Foreskin keratinocyte (primary cell): ENCODE measurements at places on chromosomes 2 and 18. TPM values are rescaled to one million over a fixed set of nuclear protein-coding genes. Genes with fewer than 3 reads are reported as not detected.
A peak's percentile ranks its signal among the peaks of the same experiment; 100 is the strongest.

- peak; percentile 80 for DNase-seq
Measured at GRCh38 chr2:9310377-9310776, 103.8 kb downstream of the ASAP2 start.

Gene FBXO15
- total RNA-seq: 0.51 and 0.56 TPM in 2 replicates

DNA sequence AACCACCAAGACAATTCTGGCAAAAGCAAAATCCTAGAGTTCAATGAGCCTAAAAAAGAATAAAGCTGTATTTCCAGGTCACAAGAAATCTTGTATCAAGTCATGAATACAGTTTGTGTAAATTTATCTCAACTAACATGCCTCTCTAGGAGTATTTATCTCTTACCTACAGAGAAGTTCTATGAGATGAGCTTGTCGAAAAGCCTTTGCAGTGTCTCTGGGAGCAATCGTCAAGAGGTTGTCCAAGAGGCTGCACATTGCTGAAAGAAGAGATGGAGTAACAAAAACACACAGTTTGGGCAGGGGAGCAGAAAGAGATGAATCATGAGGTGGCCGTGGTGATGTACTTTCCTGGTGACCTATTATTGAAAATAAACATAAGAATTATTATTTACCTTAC, 112.0 kb upstream of the CD226 start:
- no peak for DNase-seq

GRCh38 chr18:63091671-63092364, 227.8 kb downstream of the BCL2 start:
- no peak for DNase-seq

Gene BOLL
- not detected in 2 replicates for total RNA-seq

DNA sequence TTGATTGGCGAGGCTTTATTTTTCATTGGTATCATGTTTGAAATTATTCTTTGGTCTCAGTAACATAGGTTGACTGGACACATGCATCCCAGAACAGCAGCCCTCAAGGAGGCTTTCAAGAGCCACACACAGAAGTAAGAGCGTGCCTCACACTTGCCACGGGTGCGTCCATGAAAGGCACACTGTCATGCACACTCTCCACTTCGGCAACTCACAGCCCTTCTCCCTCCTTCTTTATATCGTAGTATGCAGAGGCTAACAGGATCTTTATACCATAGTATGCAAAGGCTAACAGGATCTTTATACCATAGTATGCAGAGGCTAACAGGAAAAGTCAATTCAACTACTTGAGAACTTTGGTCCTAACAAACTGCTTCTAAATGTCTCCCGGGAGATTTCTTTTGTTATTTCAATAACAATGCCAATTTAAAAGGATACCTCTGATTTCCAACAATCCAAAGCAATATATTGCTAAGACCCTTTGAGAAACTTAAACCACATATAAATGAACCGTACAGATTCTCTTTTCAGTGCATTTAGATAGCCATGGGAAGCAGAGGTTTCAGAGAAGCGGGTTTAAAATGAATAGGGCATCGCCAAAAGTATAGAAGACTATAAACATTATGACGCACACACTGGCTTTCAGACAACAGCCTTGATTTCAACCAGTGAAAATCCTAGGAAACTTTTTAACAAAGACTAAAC, 26.5 kb upstream of the ZNF516 start:
- no peak for DNase-seq

Gene ADCYAP1
- total RNA-seq: not detected in 2 replicates

DNA sequence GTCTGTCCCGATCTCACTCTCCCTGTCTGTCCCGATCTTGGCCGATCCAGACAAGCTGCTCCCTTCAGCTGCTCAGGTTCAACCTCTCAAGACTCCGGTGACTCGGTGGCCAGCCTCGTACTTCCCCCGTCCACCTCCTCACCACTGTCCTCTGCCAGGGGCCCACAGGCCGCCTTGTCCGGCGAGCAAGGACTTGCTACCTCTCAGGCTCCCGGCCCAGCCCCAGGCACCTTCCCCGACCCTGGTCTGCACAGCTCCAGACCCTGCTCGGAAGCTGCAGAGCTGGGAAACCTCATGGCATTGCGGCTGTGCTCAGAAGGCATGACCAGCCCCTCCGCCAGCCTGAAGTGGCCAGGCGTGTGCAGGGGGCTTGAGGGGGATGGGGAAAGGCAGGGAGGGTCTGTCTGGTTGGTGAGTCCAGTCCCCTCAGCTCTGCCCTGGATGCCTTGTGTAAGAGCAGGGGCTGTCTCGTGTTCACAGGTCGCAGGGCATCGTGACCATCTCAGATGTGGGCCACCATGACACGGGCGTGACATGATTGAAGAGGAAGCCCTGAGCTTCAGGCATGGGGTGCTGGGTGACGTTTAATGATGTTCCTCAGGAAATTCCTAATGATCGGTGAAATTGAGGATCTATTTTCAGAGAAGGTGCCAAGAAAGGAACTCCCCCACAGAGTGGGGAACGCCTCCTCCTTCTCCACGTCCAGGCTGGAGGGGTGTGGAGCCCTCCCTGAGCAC, 121.2 kb upstream of the CTDP1 start:
- no peak for DNase-seq

DNA sequence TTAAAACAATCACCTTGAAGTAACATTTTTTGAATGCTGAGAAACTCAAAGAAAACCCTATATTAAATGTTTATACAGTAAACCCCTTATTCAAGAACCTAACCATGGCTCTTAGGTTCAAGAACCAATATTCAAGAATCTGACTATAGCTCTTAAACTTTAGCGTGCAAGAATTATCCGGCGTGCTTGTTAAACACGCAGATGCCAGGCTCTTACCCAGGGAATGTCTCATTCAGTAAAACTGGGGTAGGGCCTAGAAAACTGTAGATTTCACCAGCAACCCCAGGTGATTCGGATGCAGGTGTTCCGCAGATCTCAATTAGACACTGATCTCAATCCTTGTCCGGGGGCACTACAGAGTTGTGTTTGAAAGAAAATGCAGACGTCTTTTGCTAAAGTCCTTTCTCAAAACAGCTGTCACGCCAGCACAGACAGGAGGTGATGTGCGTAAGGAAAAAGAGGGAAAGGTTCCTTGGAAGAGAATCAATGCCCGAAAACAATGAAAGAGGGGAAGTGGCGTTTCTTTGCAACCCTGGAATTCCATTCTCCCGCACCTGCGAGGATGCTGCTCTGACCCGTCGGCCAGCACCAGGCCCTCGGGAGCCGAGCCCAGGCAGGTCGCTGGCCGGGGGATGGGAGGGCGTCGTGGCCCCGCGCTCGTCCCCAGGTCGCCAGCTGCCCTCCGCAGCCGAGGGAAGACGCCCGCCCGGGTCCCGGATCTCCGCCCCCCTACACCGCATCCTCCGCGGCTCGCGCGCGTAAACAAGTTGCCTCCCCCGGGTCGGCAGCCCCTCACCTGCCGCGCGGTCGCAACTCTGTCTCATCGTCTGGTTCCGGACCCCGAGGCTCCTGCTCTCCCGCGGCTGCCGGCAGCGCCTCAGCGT, 851 bp downstream of the EIF2AK3 start:
- peak; percentile 33 for DNase-seq

GRCh38 chr2:146532509-146533147, 1312.2 kb upstream of the ACVR2A start:
- no peak for DNase-seq

- DNase-seq: no peak
Measured at GRCh38 chr2:26534098-26534864, 56.4 kb upstream of the OTOF start.

DNA sequence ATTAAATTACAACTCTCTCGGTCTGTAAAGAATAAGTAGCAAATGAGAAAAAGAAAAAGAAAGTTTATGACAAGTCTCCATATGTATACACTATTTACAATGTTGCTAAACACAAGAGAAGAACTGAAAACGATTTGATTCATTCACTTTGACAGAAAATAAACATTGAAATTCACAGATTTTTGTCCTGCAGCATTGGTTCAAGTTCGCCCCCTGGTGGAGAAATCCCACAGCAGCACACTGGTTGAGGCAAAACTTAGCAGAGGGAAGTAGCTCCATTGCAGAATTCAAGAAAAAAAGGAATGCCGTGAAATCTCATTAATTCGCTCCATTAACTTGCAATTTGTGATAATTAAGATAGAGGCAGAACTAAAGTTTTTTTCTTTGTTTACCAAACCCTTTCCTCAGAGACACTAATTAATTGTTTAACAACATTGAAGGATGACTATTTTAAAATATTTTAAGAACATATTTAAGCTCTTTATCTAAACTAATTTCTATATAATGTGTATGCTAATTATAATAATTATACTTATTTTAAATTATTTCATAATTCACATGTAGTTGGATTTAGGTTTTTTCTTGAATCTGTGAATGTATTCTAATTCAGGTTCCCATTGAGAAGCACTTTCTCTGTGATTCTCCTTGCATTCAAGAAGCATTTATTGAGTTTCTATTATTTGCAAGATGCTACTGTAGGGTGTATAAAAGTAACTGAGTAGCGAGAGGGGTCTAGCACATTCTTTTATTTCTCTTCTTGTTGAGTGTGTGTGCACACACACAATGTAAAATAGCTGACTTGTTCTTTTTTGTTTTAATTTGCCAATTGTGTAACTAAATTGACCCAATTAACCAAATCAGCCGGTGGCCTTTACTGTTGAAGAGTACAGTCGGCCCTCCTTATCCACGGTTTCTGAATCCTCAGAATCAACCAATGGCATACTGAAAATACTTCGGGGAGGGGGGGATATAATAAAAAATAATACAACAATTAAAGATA, 74.1 kb downstream of the COL4A3 start:
- DNase-seq: no peak

Gene CPS1
- 18.5 and 19.2 TPM in 2 replicates for total RNA-seq

Gene C2orf81
- 1.5 and 3.5 TPM in 2 replicates for total RNA-seq

Gene PLGLB2
- 0.24 TPM in 1 of 2 replicates, not detected in the other for total RNA-seq

DNA sequence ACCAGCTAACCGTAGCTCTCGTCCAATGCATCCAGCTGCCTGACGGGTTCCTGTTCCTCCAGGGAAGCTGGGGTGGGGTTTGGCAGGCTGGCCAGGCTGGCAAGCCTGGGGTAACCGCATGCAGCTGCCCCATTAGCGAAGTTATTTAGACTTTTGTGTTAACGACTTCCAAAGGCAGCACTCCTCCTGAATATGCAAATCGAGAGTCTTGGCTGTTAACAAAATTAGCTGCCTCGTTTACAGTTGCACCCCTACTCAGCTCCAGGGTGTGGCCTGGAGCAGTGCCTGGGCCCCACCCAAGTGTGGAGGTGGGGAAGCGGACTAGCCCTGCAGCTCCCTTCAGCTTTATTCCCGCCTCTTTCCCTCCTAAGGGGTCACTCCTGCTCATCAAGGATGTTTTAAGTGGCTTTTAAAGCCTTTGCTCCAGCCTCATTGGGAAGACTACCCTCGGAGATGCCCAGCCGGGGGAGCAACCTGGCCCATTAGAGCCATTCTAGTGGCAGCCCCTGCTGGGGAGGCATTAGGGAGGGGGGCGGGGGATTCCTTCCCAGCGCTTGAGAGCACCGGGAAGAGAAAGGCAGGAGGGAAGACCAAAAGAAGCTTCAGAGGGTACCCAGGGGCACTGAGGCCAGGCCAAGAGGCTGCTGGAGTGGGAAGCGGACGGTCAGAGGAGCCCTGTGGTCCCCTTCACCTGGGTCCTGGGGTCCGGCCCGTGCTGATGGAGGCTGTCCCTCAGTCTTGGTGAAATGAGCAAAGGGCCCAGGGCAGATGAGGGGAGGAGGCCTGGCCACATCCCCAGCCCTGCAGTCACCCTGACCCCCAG, 204.1 kb downstream of the CELF4 start:
- DNase-seq: no peak

DNA sequence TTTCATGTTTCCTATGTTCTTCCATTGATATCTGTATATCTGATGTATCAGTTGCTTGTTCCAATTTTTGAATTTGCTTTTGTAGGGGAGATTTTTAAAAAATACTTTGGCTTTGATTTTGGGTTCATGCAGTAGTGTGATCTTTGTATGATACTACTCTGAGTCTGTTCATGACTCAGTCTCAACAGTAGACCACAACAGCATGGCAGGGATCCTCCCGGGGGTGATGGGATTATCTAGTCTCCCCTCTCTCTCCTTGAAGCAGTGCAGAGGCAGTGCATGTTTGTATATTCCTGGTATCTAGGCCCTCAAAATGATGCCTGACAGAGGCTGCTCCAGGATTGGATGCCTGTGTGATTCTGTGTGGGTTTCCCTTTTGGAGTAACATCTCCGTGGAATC, 55.3 kb downstream of the G6PC2 start:
- no peak for DNase-seq

DNA sequence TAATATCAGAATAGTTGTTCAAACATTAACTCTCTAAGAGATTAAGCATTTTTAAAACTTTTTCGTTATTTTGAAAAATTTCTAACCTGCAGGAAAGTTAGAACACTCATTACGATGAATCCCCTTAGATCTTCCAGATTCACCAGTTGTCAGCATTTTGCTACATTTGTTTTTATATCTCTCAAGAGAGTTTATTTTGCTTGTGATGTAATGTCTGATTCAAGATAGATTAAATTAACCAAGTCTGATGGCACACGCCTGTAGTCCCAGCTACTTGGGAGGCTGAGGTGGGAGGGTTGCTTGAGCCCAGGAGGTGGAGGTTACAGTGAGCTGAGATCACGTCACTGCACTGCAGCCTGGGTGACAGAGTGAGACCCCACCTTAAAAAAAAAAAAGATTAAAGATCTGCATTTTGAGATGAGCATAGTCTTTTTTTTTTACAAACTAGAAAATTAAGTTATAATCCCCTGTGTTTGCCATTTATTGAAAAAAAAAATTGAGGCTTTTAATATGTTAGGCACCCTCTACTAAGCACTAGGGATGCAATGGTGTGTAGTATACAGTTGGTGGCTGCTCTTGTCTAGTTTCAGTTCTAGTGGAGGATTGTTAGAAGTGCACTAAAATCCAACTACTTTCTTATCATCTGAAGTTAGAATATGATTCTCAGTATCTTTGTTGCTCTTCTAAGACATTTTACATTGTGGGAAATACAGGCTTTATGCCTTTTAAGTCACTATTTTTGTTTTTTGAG, 20.9 kb downstream of the RAB10 start:
- DNase-seq: no peak

- DNase-seq: no peak
Measured at GRCh38 chr2:191970867-191971266, 124.0 kb upstream of the CAVIN2 start.

Gene SMAD4
- total RNA-seq: 60.1 and 68.2 TPM in 2 replicates

Gene FAM124B
- not detected in 2 replicates for total RNA-seq

Gene DSG1
- 0.32 and 0.37 TPM in 2 replicates for total RNA-seq

GRCh38 chr18:54181856-54182602, 42.4 kb downstream of the MBD2 start:
- peak; percentile 18 for DNase-seq

GRCh38 chr2:225998116-225998515, 598.6 kb downstream of the NYAP2 start:
- no peak for DNase-seq
